Kidney epithelial cell (primary cell): ENCODE measurements at places on chromosomes 7 and 10.

DNA sequence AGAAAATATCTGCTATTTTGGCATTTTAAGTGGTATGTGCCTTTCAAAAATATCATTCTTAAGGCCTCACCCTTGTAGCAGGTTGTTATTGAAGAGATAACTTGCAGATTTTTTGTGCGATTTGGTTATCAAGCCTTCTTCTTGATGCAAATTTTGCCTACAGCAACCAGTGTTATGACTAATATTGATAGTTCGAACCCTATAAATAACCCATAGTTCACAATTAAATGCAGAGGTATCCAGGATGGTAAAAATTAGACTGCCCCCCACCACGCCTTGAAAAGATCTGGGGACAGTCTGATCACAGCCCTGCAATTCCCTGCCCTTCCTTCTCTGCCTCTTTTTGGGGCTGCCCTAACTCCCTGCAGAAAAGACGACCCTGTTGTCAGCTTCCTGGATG, 28.4 kb upstream of the RAPGEF5 start:
- no peak for DNase-seq

- no peak for DNase-seq
Observed at GRCh38 chr7:49434846-49435245, 338.6 kb upstream of the VWC2 start.

GRCh38 chr7:4070214-4070613, 611.9 kb upstream of the FOXK1 start:
- DNase-seq: no peak

- DNase-seq: no peak
Observed at GRCh38 chr10:95286707-95287106, 4.1 kb downstream of the PDLIM1 start.

DNA sequence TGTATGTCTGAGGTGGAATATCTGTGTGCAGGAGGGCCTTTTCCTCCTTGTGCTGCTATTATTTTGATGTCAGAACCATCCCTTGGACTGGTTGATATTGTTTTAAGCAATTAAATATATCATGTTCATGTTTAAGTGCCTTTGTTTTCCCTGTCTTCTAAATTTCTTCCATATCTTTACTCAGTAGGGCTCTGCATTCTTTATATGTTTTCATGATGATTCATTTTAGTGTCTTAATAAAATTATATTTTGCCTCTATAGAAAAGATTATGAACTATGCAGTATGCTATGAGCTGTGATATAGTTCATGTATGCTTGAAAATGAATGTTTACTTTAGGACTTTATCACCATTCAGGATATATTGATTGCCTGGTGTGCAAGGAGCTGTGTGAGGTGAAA, 34.8 kb downstream of the AHR start:
- DNase-seq: no peak

DNA sequence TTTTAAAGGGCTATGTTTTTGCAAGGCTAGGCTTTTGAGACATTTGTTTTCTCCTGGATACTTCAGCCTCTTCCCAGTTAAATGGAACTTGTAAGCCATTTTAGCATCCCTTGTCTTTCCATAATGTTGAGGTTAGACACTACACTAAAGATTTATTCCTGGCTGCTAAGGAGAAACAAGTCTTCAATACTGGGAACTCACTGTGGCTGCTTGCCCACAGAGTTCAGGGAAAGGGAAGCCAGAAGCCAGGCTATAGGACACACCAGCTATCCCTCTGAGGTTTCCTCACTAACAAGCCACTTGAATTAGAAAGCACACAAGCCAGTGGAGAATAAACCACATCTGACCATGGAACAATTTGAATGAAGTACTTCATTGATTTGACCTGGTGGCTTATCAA, 421.7 kb upstream of the CHRM2 start:
- no peak for DNase-seq

DNA sequence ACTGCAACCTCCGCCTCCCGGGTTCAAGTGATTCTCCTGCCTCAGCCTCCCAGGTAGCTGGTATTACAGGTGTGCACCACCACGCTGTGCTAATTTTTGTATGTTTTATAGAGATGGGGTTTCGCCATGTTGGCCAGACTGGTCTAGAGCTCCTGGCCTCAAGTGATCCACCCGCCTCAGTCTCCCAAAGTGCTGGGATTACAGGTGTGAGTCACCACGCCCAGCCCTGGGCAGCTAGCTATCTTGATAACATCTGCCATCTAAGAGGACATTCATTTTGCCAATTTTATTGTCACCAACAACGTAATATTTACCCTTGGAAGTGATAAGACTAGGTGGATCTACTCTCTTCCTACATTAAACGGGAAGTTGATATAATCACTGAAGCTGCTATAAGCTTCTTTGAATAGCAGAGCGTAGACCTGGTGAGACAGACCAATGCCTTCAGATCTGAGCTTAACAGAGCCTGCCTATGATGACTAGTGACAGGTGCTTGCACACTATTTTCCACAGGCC, 39.7 kb upstream of the SLC35B4 start:
- DNase-seq: no peak

GRCh38 chr10:58806970-58807628, 294.4 kb downstream of the BICC1 start:
- no peak for DNase-seq
